Trophoblast cell (in vitro differentiated cells and primary cell): ENCODE measurements at places on chromosomes 7 and 10.

GRCh38 chr10:69873135-69873639, 71.5 kb downstream of the COL13A1 start:
- H3K36me3 ChIP-seq: no peaks in the 10 kb centered on the region
- no peak overlapping the region for H3K4me3 ChIP-seq
- DNase-seq: no peak
- no peaks in the 10 kb centered on the region for H3K4me1 ChIP-seq
- no peaks in the 10 kb centered on the region for H3K27me3 ChIP-seq
- H3K27ac ChIP-seq: no peak overlapping the region

DNA sequence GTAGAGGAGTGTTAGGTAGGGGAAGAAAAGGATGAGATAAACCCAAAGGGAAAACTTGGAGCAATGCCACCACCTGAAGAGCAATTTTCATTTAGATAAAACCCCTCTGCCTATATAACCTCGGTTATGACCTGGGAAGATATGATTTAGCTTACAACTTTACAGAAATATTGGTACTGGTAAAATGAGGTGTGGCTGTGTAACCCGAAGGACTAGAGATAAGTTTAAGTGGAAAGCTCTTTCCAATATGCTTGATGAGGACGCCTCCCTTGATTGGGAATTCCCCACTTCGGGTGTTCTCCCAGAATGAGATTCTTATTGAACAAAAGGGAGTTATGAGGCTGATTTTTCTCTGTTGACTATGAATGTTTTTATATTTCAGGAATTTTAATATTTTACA, 109.5 kb upstream of the CDK6 start:
- H3K36me3 ChIP-seq: no peaks in the 10 kb centered on the region
- no peaks in the 10 kb centered on the region for H3K27me3 ChIP-seq
- no peak overlapping the region for H3K27ac ChIP-seq
- H3K4me1 ChIP-seq: no peaks in the 10 kb centered on the region

- H3K4me3 ChIP-seq: no peak overlapping the region
- no peaks in the 10 kb centered on the region for H3K27me3 ChIP-seq
These were observed 41.8 kb upstream of the MKI67 start for GRCh38 chr10:128167926-128168520.

GRCh38 chr10:132899054-132899750, 43.2 kb downstream of the CFAP46 start:
- DNase-seq: no peak
- H3K27me3 ChIP-seq: no peaks in the 10 kb centered on the region
- no peaks in the 10 kb centered on the region for H3K36me3 ChIP-seq

- H3K36me3 ChIP-seq: no peaks in the 10 kb centered on the region
- H3K27ac ChIP-seq: no peak overlapping the region
- no peak for DNase-seq
- H3K27me3 ChIP-seq: no peaks in the 10 kb centered on the region
These were observed 20.1 kb downstream of the LHPP start for GRCh38 chr10:124481717-124482116.

GRCh38 chr7:157514746-157515145, 177.9 kb downstream of the DNAJB6 start:
- no peak overlapping the region for H3K27ac ChIP-seq
- no peaks in the 10 kb centered on the region for H3K4me1 ChIP-seq
- no peaks in the 10 kb centered on the region for H3K27me3 ChIP-seq
- no peaks in the 10 kb centered on the region for H3K36me3 ChIP-seq
- H3K4me3 ChIP-seq: no peak overlapping the region

- H3K27me3 ChIP-seq: no peaks in the 10 kb centered on the region
- H3K27ac ChIP-seq: no peak overlapping the region
- peaks cover 5% of the 10 kb centered on the region for H3K4me1 ChIP-seq
- no peak for DNase-seq
- H3K36me3 ChIP-seq: no peaks in the 10 kb centered on the region
These were observed 35.6 kb downstream of the SYPL1 start for GRCh38 chr7:106076537-106076936.

DNA sequence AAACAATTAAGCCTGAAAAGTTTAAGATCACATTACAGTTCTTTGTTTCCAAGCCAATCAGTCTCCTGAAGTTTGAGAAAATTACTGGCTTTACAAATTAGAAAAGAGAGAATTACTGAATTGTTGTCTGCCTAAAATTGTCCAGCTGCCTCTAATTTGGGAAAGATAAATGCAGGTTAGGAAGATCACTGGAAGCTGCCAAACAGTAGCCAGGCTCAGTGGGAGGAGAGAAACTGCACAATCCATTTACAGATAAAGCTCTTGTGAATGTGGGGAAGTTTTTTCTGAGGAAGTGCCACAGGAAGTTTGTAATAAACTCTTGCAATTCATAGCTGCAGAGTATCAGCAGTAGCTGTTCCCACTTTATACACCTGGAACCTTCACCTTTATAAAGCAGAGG, 100.7 kb downstream of the IQUB start:
- H3K36me3 ChIP-seq: no peaks in the 10 kb centered on the region
- no peak for DNase-seq
- no peak overlapping the region for H3K4me3 ChIP-seq
- H3K27ac ChIP-seq: no peak overlapping the region
- H3K27me3 ChIP-seq: no peaks in the 10 kb centered on the region

GRCh38 chr7:117937049-117937752, 64.0 kb upstream of the CTTNBP2 start:
- H3K27ac ChIP-seq: no peak overlapping the region
- H3K27me3 ChIP-seq: no peaks in the 10 kb centered on the region
- DNase-seq: no peak
- H3K4me1 ChIP-seq: no peaks in the 10 kb centered on the region

- H3K27ac ChIP-seq: no peak overlapping the region
- no peaks in the 10 kb centered on the region for H3K27me3 ChIP-seq
- H3K4me3 ChIP-seq: no peak overlapping the region
These were observed 154.8 kb downstream of the LRRC4 start for GRCh38 chr7:127876393-127876792.

- no peak overlapping the region for H3K4me3 ChIP-seq
- H3K27ac ChIP-seq: no peak overlapping the region
These were observed 12.1 kb downstream of the ENTPD1 start for GRCh38 chr10:95767884-95768556.

DNA sequence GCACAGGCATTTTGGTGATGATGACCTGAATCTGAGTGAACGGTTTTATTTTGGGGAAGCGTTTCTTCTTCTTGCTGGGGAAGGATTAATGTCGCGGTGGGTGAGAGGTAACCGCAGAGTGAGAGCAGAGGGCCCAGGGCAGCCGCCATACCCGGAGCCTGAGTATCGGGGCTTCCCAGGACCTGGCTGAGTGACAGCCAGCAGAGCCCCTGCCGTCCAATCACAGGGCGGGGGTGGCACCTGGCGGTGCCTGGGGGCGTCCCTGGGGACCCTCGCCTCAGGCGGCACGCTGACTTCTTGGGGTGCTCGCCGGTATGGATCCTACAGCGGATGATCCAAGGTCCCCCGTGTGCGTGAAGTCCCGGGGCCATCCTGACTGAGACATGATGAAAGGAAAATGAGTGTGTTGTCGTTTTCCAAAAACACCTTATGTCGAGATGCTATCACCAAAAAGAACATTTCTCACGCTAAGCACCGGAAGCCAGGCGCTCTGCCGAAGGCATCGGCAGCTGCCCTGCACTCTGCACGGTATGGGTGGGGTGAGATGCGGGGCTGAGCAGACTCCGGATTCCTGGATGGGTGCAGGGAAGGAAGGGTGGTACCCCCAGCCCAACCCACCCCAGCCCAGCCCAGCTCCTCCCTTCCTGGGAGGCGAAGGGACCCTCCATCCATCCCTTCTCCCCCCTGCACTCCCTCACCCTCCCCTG, 227.9 kb upstream of the SHH start:
- no peak overlapping the region for H3K27ac ChIP-seq
- H3K27me3 ChIP-seq: no peaks in the 10 kb centered on the region
- no peaks in the 10 kb centered on the region for H3K36me3 ChIP-seq

DNA sequence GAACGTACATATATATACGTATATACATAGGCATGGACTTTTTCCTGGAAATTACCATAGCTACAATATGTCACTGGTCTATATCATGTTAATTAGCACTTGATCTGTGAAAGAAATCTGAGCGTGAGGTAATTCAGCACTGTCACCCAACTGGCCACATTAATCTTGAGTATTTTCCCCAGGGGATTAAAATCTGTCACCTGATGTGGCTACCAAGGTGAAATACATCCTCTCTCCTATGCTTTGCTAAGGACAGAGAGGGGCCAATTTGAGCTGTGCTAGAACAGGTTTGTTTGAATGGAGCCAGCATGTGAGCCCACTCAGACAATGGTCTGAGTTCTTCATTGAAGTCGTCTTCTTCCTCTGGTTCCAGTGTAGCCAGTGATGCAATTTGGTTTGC, 33.3 kb downstream of the CYCS start:
- no peak for DNase-seq
- no peaks in the 10 kb centered on the region for H3K4me1 ChIP-seq
- no peaks in the 10 kb centered on the region for H3K27me3 ChIP-seq
- no peak overlapping the region for H3K27ac ChIP-seq

- no peak overlapping the region for H3K4me3 ChIP-seq
- H3K27me3 ChIP-seq: no peaks in the 10 kb centered on the region
- peaks cover 17% of the 10 kb centered on the region for H3K36me3 ChIP-seq
- no peaks in the 10 kb centered on the region for H3K4me1 ChIP-seq
- no peak for DNase-seq
These were observed 64.0 kb downstream of the ERCC6 start for GRCh38 chr10:49474901-49475300.

DNA sequence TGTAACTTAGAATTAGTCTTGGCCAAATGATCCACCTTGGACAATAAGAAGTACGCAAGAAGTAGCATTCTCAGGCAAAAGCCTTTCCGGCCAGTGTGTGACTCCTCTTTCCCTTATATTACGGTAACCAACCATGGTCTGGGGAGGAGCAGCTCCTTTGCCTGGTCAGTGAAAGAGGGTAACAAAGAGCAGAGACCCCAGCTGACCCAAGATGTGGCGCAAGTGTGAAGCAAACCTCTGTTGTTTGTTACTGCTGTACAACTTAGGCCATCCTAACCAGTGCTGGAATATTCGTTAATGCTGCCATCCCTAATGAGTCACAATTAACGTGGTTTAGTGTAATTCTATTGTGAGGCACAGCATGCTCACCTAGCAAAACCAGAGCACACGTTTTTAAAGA, 44.0 kb downstream of the HIPK2 start:
- no peaks in the 10 kb centered on the region for H3K36me3 ChIP-seq
- no peaks in the 10 kb centered on the region for H3K4me1 ChIP-seq
- H3K27me3 ChIP-seq: no peaks in the 10 kb centered on the region

- no peak overlapping the region for H3K27ac ChIP-seq
- DNase-seq: no peak
- H3K27me3 ChIP-seq: no peaks in the 10 kb centered on the region
- no peaks in the 10 kb centered on the region for H3K36me3 ChIP-seq
These were observed 283.7 kb upstream of the FZD1 start for GRCh38 chr7:90980545-90980944.

GRCh38 chr7:72453471-72453870, 41.3 kb upstream of the CALN1 start:
- no peak for DNase-seq
- no peak overlapping the region for H3K4me3 ChIP-seq
- no peak overlapping the region for H3K27ac ChIP-seq
- H3K4me1 ChIP-seq: no peaks in the 10 kb centered on the region
- no peaks in the 10 kb centered on the region for H3K27me3 ChIP-seq

DNA sequence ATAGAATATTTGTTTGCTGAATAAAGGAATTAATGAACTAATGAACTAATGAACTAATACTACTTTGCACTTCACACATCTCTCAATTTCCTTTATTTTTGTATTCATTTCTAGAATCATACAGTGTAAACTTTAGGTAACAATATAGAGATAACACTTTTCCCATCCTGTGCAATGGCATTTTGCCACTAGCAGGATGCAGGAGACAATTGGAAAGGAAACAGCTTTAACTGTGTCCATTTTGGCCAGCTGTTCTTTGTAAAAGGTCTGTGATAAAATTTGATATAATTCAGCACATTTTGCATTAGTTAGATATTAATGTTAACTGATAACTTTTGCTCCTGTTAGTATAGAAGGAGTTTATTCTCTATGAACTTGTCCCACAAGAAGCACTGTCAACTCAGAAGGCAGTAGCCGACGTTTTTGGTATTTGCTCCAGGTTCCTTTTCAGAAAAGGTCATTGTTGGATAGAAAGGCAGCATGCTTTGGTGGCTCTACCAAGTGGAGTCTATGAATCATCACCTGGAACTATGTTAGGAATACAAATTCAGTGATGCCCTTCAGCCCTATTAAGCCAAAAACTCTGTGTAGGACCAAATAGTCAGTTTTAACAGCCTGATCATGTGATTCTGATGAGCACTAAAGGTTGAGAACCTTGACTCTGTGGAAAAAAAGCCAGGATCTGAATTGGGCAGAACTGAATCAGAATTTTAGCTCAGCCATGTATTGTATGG, 86.6 kb downstream of the NRG3 start:
- no peaks in the 10 kb centered on the region for H3K4me1 ChIP-seq
- no peak overlapping the region for H3K27ac ChIP-seq
- no peak for DNase-seq
- H3K36me3 ChIP-seq: no peaks in the 10 kb centered on the region

DNA sequence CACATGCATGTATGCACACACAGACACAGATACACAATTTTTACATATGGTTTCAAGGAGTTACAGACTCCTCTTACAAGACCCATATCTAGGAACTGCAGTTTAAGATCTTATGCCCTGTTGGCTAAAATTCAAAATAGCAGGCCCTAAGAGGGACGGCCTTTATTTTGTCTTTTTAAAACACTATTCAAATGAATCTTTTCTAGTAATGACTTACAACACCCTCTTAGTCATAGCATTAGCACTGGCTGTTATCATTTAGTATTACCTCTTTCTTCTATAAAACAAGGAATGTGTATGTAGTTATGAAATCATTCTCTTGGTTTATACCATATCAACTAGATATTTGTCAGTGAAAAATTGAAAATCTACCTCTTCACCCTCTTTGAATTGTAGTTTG, 15.3 kb downstream of the PAPSS2 start:
- no peak overlapping the region for H3K4me3 ChIP-seq
- no peaks in the 10 kb centered on the region for H3K36me3 ChIP-seq
- no peak overlapping the region for H3K27ac ChIP-seq
- H3K4me1 ChIP-seq: no peaks in the 10 kb centered on the region
- no peaks in the 10 kb centered on the region for H3K27me3 ChIP-seq

- H3K27ac ChIP-seq: no peak overlapping the region
- H3K36me3 ChIP-seq: no peaks in the 10 kb centered on the region
- H3K4me1 ChIP-seq: no peaks in the 10 kb centered on the region
- H3K4me3 ChIP-seq: no peak overlapping the region
These were observed 36.9 kb upstream of the CCDC3 start for GRCh38 chr10:13038391-13038790.

- H3K27ac ChIP-seq: no peak overlapping the region
- H3K36me3 ChIP-seq: no peaks in the 10 kb centered on the region
- no peaks in the 10 kb centered on the region for H3K27me3 ChIP-seq
- no peak for DNase-seq
These were observed 42.7 kb downstream of the FAM107B start for GRCh38 chr10:14731875-14732512.

- no peak overlapping the region for H3K4me3 ChIP-seq
- no peak for DNase-seq
- no peaks in the 10 kb centered on the region for H3K4me1 ChIP-seq
- H3K27ac ChIP-seq: no peak overlapping the region
- no peaks in the 10 kb centered on the region for H3K36me3 ChIP-seq
- H3K27me3 ChIP-seq: no peaks in the 10 kb centered on the region
These were observed 59.2 kb upstream of the JAZF1 start for GRCh38 chr7:28239823-28240204.

- H3K27me3 ChIP-seq: no peaks in the 10 kb centered on the region
- DNase-seq: no peak
- no peak overlapping the region for H3K4me3 ChIP-seq
- peaks cover 5% of the 10 kb centered on the region for H3K4me1 ChIP-seq
These were observed 109.4 kb downstream of the ADARB2 start for GRCh38 chr10:1627945-1628344.

- H3K27ac ChIP-seq: no peak overlapping the region
- no peaks in the 10 kb centered on the region for H3K27me3 ChIP-seq
- no peak overlapping the region for H3K4me3 ChIP-seq
- DNase-seq: peak; percentile 63
- H3K4me1 ChIP-seq: no peaks in the 10 kb centered on the region
These were observed 13.2 kb upstream of the TAS2R60 start for GRCh38 chr7:143429770-143430698.
